ENCODE measurements at places on chromosomes 5 and 9.

GRCh38 chr9:1837453-1838084 is 177.6 kb upstream of the SMARCA2 start:
- peak; percentile 14 for DNase-seq

- DNase-seq: no peak
Measured at GRCh38 chr5:4017076-4017803, 421.6 kb downstream of the IRX1 start.

DNA sequence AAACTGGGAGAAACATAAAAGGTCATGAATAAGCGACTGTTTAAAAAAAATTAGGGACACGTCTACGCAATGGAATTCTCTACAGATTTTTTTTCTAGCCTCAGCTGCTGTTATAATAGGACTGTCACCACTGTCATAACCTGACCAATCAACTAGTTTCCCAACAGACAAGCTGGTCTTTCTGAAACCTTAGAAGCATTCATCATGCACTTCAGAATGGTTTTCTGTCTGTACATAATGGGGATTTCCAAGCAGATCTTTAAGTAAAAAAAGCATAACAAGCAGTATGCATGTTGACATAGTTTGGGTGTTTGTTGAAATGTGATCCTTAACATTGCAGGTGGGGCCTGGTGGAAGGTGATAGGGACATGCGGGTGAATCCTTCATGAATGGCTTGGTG is 58.3 kb upstream of the SEMA6A start:
- DNase-seq: no peak

- no peak for DNase-seq
Measured at GRCh38 chr5:3709717-3710348, 114.2 kb downstream of the IRX1 start.

- no peak for DNase-seq
Measured at GRCh38 chr9:90613502-90613901, 29.1 kb downstream of the DIRAS2 start.

DNA sequence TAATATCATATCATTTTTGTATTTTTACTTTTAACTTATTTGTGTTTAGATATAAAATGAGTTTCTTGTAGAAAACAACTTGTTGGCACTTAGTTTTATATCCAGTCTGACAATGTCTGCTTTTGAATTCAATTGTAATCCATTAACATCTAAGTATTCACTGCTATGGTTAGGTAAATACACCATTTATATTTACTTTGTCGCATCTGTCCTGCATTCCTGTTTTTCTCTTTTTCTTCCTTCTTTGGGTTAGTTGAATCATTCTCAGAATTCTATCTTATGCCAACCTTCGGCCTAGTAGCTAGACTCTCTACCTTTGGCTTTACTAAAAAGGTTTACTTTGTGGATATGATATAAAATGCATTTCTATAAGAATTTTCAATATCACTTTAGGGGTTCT is 107.6 kb downstream of the PLCXD3 start:
- DNase-seq: no peak

DNA sequence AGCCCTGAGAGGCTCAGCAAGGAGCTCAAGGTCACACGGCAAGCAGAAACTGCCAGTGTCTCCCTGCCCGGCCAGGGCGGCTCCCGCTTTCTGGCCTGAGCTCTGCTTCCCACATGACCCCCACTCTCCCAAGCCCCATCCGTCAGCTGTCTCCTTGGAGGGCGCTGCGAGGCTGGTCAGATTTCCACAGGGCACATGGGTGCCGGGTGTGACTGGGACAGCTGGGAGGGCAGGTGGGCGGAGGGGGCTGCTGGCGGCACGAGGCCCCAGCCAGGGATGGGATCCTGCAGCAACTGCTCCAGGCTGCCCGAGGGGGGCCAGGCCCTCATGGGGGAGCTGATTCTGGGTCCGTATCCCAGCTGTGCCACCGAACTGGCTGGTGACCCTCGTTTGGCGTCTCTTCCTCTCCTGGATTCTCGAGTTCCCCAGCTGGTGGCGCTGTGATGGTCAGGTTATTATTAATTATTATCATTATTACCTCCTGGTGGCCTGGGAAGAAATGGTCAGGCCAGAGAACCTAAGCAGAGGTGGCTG is 12.9 kb upstream of the WDR38 start:
- no peak for DNase-seq

DNA sequence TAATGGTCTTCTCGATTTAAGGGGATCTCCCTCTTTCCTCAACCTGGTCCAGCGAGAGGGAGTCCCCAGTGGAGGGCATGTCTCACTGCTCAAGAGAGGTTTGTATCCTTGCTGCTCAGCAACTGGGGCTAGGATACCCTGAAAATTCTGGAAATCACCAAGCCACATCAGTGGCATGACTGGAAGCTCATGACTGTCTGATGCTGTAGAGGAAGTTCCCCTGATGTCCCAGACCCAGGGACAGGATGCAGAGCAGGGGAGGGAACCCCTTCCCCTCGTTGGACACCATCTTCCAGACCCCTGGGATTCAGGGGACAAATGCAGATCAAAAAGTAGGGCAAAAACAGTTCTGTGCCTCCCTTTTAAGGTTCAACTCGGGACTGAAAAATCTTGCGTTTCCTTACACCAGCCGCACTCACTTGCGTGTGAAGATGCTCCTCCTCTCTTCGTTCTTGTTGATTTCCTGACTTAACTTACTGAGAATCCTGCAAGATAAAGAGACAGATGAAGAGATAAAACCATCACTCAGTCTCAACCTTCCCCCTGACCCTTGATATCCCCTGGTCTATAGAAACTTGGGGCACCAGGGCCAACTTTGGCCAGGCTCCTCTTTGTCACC is 22.1 kb downstream of the LCP2 start:
- no peak for DNase-seq

DNA sequence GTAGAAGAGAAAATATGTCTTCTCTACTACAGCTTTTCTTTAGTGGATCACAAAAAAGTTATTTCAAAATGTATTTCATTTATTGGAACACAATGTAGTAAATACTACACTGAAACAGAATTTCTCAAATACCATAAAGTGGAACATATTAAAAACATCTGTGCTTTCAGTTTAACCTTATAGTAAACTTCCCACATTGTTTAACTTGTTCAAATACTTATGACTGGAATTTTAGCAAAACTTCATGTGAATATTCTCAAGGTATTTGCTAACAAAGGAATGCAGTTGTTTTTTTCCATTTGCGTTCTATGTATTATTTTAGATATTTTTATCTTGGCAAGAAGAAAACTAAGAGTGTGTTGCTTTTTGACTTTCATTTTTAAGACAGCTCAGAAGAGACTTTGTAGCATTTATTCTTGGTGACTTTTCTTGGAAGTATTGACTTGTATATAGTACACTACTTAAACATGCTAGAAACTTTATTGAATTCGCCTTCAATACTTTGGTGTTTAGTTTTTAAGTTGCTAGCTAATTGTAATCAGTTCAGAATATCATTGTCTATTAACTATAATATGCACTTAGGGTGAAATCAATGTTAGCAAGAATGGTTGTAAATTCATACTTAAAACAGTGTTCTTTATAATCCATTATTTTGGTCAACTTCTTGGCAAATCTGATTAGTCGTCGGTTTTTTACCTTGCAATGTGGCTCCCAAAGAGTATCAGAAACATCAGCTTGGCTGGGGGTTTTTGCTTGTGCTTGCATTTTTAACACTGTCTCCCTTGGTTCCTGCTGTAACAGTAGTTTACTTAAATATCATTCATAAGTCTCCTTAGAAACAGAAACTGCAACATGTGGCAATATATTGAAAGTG is 5.0 kb upstream of the RHOBTB3 start:
- no peak for DNase-seq

GRCh38 chr5:88952996-88953643 is 70.1 kb upstream of the MEF2C start:
- DNase-seq: no peak

DNA sequence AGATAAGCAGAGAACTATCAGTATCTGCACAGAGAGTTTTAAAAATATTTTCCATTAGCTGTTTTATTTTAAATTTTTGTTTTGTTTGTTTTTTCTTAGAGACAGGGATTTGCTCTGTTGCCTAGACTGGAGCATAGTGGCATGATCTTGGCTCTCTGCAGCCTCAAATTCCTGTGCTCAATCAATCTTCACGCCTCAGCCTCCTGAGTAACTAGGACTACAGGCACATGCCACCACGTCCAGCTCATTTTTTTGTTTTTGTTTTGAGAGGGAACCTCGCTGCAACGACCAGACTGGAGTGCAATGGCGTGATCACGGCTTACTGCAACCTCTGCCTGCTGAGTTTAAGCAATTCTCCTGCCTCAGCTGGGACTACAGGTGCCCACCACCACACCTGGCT is 138.2 kb upstream of the LPAR1 start:
- no peak for DNase-seq

DNA sequence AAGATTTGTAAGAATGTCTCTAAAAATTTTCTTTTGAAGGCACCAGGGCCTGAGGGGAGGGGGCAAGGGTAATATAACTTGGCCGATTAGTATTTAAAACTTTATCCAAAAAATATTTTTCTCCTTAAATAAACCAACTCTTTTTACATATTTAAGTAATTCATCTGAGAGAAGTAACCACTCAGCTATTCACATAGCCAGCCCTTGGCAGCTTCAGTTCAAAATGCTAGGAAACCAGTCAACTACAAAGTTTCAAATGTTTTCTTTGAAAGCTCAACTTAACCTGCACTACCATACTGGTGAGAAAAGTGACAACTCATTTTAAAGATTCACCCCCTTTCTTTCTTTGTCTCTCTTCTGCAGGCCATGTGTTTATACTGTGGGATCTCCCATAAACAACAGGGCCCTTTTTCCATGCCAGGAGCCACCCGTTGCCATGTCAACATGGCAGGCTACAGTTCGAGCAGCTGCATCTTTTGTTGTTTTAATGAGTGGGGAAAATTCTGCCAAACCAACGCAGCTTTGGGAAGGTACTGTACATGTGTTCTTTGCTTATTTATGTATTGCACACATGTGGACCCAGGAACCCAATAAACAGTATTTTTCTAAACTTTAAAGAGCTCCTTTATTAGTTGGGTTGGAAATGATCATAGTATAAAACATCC is 46.3 kb downstream of the AOPEP start:
- DNase-seq: no peak

DNA sequence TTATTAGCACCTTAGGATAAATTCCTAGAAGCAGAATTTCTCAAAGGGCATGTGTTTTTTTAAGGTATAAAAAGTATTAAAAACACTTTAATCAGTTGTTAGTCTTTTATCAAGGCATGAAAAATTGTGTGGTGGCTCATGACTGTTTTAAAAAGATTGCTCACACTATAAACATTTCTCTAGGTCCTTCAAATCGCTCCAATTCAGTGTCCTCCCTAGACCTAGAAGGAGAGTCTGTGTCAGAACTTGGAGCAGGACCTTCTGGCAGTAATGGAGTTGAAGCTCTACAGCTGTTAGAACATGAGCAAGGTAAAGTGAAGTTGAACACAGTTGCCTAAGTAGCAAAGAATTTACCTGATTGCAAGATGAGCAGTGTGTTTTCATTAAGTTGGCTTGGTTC is 62.0 kb downstream of the GAPVD1 start:
- DNase-seq: no peak

DNA sequence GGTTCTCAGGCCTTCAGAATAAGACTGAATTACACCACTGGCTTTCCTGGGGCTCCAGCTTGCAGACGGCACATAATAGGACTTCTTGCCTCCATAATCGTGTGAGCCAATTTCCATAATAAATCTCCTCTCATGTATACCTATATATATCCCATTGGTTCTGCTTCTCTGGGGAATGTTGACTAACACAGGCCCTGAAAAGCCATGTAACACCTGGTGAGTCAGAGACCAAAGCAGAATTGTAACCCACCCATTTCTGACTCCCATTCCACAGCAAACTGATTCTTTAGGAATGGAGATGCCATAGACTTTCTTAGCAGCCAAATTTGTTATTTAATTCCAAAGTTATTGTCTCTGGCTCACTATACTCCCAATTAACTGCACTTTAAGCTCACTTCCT is 85.4 kb upstream of the AGXT2 start:
- no peak for DNase-seq

GRCh38 chr9:92633614-92634278 is 36.2 kb downstream of the IPPK start:
- DNase-seq: no peak

GRCh38 chr5:54997081-54997480 is 11.7 kb upstream of the ESM1 start:
- DNase-seq: no peak

DNA sequence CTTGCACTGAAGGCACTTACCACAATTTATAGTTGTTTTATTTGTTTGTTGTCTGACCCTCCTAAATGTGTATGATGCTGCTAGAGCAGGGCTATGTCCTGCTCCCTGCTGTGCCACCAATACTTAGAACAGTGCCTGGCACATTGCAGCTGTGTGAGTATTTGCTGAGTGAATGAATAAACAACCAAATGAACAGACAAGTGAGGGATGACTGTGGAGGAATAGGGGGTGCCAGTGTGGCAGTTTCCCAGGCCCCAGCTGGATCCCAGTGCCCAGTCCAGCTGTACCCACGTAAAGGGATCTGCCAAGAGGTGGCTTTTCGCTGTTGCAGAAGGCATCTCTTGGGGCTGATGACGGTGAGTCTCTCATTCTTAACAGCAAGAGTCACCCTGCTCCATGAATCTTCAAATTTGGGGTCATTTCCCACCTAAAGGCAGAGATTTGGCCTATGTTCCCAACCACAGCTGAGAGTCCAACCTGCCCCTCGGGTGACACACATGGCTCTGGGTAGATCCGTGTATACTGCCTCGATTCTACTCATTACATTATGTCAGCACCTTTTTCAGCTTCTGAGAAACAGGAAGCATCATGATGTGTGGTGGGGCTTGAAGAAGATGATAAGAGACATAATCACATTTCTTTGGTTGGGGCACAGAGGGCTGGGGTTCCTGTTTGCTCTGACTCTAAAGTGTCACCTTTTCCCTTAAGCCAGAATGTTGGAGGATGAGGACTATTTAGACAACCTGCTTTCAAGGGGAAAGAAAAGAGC is 14.3 kb downstream of the IL5 start:
- peak; percentile 11 for DNase-seq

- DNase-seq: no peak
Measured at GRCh38 chr5:58153255-58153654, 306.6 kb downstream of the PLK2 start.

- DNase-seq: peak; percentile 17
Measured at GRCh38 chr9:109319626-109320241, 1.1 kb downstream of the EPB41L4B start.

GRCh38 chr9:135509458-135509857 is 9.0 kb downstream of the MRPS2 start:
- no peak for DNase-seq

- DNase-seq: no peak
Measured at GRCh38 chr9:16245756-16246440, 624.6 kb downstream of the BNC2 start.

DNA sequence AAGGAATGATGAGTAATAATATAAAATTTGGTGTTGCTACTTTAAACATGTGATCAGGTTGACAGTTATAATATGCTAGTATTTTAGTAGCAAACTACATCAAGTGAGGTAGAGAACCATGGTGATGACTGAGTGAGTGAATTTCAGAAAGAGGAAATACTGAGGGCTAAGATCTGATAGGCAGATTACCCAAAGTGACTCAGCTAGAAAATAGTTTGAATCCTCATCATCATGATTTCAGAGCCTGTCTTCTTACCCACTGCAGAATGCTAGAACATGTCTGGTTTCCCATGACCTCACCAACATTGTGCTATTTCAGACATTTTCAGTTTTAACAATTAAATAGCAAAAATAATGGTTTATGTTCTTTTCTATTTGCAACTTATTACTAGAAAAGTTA is 602.1 kb downstream of the TAF11L14 start:
- DNase-seq: no peak

- no peak for DNase-seq
Measured at GRCh38 chr9:89879276-89879675, 274.5 kb downstream of the GADD45G start.

GRCh38 chr5:15056988-15057592 is 185.5 kb upstream of the ANKH start:
- DNase-seq: no peak

GRCh38 chr9:6619909-6620308 is 25.6 kb downstream of the GLDC start:
- no peak for DNase-seq

All from activated CD4-positive, alpha-beta T cell treated with anti-CD3 and anti-CD28 coated beads, Interleukin-2, amount 50 U/mL, for 48 hours (primary cell).